IMR-90 (cell line): ENCODE measurements at places on chromosomes 1 and 21. TPM values are rescaled to one million over a fixed set of nuclear protein-coding genes. Genes with fewer than 3 reads are reported as not detected.

DNA sequence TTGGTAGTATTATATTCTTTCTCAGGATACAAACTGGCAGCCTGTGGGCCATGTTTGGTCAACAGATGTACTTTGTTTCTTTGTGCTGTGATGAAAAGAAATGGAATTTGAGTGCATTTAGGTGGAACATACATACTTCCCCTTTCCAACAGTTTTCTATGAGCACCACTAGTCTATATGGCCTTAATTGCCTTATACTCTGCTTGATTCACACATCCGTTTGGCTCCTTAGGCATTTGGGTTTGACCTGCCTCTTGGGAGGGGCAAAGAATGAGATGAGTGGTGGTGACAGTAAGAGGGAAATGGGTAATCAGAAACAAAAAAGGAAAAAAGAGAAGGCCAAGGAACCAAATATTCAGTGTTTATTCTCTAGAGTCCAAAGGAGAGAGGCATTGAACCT lies 17.0 kb downstream of the CFAP126 start:
- no peak for DNase-seq

The RNU1-4 gene
- total RNA-seq: under 0.01 TPM in 2 replicates

The OR10T2 gene
- total RNA-seq: not detected in 2 replicates

The NBPF10 gene
- 1.1 and 1.4 TPM in 2 replicates for total RNA-seq

The PRAMEF20 gene
- total RNA-seq: not detected in 2 replicates

- DNase-seq: no peak
Observed at GRCh38 chr1:201938440-201939035, 7.8 kb downstream of the LMOD1 start.

The FALEC gene
- total RNA-seq: not detected in 2 replicates
